ENCODE measurements at places on chromosomes 13 and 19.
A peak's percentile ranks its signal among the peaks of the same experiment; 100 is the strongest.

GRCh38 chr19:45529420-45529785, 22.1 kb downstream of the VASP start:
- no peak for DNase-seq

DNA sequence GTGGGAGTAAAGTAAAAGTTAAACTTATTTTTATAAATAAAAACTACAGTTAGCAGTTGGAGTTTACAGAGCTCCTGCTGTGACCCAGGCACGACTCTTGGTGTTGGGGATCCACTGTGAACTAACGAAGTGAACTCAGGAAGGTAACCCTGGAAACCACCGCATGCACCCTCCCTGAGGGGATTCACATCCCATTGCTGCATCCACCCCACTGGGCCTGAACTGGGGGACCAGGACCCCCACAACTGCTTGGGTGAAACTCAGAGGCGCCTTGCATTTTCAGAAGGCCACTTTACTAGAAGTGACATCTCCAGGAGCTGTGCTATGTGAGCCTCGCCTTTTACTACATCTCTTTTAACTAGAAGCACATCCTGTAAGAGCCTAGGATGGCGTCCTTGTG, 166.4 kb downstream of the TEX29 start:
- DNase-seq, result no peak

DNA sequence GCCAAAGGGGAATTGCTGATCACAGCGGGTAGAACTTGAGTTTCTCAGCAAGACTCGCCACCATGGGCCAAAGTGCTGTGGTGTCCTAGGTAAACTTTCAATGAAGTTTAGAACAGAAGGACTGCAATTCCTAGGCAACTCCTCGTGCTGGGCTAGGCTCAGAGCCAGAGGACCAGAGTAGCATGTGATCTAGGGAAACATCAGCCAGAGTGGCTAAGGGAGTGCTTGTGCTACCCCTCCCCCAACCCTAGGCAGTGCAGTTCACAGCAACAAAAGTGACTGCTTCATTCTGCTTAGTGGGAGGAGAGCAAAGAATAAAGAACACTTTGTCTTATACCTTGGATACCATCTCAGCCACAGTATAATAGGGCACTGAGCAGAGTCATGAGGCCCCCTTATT, 1658.6 kb upstream of the MIR17HG start:
- no peak for DNase-seq

- DNase-seq, result no peak
Measured at GRCh38 chr13:109516186-109516585, 270.2 kb downstream of the IRS2 start.

- peak; percentile 54 for DNase-seq
Measured at GRCh38 chr13:26257049-26257448, 3.1 kb downstream of the CDK8 start.

DNA sequence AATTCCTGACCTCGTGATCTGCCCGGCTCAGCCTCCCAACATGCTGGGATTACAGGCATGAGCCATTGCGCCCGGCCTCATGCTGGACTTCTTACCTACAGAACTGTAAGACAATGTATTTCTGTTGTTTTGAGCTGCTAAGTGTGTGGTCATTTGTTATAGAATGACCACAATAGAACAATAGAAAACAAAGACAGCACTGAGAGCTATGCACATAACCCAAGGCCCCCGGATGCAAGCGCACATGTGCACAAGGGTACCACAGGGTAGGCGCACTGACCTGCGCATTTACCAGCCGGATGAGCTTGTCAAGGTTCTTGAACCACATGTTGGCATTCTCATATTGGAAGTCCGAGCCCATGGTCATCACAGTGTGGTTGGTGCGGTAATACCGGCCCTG, 5.6 kb downstream of the MAN2B1 start:
- no peak for DNase-seq

DNA sequence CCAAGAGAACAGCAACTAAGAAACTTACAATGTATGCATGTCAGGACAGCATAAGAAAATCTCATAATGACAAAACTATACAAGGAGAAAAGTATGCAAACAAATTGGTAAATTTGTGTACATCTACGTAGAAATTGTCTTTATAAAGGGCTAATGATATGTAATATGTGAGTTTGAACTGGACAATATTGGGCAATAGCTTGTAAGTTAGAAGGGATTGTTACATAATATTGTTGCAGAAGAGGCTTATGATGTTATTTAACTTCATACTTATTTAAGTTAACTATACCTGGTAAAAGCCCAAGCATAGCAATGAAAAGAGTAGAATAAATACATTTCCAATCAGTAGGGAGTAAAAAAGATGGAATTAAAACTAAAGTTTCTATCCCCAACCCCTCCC, 134.0 kb downstream of the MAB21L1 start:
- DNase-seq, result no peak

- no peak for DNase-seq
Measured at GRCh38 chr19:19447536-19448237, 42.2 kb downstream of the GATAD2A start.

- no peak for DNase-seq
Measured at GRCh38 chr13:100495455-100495854, 93.1 kb downstream of the GGACT start.

DNA sequence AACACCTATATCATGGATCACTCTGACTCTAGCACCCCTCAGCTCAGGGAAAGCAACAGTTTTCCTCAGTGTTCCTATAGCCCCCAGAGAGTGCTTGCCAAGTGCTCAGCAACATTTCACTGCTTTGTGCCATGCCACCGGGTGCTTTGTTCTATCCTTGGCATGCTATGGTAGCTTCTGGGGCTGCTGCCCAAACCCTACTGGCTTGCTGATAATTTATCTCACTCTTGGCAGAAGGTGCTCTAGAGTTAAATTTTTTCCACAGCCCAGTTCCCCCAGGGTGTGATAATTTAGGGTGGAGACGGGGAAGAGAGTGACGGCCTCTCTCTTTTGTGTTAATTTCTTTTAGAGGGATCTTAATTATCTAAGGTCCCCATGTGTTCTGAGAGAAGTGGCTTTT, 12.6 kb upstream of the CSNK1A1L start:
- no peak for DNase-seq

DNA sequence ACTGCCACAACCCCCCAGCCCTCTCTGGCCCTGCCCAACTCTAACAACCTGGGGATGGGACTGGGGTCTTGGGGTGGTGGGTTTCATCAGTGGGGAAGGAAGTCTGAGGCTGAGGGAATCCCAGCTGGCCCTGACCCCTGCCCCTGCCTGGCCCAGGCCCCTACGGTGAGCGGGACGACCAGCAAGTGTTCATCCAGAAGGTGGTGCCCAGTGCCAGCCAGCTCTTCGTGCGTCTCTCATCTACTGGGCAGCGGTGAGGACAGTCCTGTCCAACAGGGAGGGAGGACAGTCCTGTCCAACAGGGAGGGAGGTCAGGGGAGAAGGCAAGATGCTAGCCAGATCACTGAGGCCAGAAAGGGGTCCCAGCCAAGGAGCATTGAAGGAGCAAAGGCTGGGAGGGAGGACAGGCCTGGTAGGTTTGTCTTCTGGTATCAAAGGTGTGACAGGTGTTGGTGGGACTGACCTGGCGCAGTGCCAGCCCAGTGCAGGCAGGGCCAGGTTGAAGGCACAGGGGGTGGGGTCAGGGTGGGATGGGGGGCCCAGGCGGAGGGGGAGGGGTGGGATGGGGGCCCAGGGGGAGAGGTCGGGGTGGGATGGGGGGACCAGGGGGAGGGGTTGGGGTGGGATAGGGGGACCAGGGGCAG, 12.1 kb upstream of the LTBP4 start:
- DNase-seq, result no peak

DNA sequence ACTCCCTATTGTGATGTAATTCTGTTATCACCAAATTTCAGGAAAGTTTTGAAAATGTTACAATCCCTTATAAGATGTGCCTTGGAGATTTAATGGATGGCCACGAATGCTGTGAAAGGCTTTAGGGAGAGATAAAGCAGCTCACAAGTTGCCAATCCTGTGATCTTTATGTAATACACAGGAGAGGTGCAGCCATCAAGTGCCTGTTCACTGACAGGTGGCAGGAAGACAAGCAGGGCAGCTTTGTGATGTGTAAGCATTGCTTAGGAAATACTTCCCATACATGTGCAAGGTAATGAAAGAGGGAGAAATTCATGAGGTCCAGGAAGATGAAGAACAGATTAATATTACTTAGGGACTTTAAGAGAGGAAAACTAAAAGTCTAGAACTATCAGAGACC, 628.8 kb downstream of the SLITRK6 start:
- DNase-seq, result no peak

GRCh38 chr19:35449359-35450043, 1.4 kb downstream of the FFAR2 start:
- DNase-seq, result no peak

- DNase-seq, result no peak
Measured at GRCh38 chr13:102000764-102001163, 401.1 kb downstream of the FGF14 start.

DNA sequence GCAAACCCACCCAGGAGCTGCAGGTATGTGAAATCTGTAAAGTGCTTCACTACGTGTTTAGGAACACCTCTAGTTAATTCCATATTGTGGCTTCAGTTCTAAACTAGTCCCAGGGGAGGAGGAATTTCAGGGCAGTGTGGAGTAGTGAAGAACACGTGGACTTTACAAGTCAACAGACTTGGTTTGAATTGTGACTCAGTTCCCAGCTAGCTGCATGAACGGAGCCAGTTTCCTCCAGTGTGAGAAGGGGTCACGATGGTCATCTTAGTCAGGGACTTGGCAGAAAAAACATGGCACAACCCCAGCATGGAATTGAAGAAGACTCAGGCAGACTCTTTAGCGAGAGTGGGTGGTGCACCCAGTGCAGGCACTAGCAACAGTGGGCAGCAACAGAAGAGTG, 175.7 kb upstream of the UBL3 start:
- no peak for DNase-seq

- peak; percentile 95 for DNase-seq
Measured at GRCh38 chr19:1668486-1669270, 16.3 kb upstream of the TCF3 start.

- DNase-seq, result no peak
Measured at GRCh38 chr13:106917024-106917571, 349.2 kb upstream of the ARGLU1 start.

- DNase-seq, result no peak
Measured at GRCh38 chr13:92609376-92609775, 617.2 kb upstream of the GPC6 start.

DNA sequence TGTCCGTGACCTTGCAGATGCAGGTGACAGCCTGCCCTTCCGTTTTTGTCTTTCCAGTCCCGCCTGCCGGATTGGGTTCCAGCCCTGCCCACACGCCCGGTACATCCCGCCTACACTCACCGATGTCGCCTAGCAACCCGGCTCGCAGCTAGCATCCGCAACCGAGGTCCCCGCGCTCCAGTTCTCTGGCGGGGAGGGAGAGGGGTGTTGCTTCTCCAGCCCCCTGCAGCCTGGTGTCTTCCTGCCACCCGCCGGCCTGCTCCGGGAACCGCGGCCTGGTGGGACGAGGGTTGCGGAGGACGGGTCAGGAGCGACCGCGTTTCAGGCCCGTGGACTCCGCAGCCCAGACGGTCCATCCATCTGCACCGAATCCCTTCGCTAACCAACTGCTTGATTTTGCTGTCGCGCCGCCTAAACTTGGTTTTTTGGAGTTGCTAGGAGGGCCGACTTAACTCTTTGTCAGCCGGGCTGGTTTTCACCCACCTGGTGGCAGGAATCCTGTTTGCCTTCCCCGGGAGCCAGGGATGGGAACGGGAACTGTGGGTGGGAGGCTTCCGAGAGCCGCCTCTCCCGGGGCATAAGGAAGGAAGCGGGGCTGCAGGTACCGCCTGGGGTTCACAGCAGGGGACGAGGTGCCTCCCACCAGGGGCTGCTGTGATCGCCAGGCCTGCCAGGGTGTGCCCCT, 15.4 kb upstream of the MATK start:
- DNase-seq, result no peak

GRCh38 chr13:43085545-43085944, 62.2 kb downstream of the DNAJC15 start:
- peak; percentile 74 for DNase-seq

DNA sequence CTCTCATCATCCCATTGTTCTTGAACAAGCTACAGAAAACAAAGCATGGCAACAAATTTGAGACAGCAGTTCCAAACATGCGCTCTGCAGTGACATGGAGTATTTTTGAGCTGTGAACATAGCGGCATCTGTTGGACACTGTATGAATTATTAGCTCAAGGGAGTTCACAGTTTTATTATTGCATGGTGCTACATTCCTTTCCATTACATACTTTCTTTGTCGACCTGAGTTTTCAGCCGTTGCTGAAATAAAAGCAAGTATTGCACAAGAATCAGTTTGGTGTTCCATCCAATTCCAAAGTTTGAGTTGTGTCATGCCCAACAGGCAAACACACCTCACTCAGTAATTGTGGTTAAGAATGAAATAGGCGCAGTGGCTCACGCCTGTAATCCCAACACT, 30.1 kb upstream of the METTL21C start:
- DNase-seq, result peak; percentile 75

DNA sequence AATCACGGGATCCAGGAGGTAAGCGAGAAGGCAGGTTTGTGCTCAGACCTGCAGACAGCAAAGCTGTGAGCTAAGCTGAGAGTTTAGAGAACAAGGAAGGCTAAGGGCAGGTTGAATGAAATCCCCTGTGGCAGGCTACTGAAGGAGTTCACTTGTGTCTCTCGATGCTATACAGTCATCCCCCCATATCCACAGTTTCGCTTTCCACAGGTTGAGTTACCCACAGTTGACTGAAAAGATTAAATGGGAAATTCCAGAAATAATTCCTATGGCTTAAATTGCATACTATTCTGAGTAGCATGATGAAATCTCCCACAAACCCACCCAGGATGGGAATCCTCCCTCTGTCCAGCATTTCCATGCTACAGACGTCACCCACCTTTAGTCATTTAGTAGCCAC, 49.6 kb downstream of the ABCC4 start:
- DNase-seq, result no peak

DNA sequence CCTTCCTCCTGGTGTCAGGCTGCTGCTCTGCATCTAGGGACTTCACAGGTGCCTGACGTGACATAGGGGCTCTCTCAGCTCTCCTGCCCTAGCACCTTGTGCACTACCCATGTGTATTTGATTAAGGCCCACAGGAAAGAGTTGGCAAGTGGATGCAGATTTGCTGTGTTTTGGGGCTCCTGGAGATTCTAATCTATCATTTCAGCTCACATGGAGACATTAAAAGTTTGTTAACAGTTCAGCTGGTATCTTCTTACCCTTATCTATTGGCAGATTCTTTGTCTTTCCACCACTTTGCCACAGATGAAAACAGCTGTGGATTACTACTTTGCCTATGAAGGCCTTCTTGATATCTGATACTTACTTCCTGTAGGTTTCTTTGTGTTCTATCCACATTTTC, 41.9 kb downstream of the WASF3 start:
- DNase-seq, result no peak

DNA sequence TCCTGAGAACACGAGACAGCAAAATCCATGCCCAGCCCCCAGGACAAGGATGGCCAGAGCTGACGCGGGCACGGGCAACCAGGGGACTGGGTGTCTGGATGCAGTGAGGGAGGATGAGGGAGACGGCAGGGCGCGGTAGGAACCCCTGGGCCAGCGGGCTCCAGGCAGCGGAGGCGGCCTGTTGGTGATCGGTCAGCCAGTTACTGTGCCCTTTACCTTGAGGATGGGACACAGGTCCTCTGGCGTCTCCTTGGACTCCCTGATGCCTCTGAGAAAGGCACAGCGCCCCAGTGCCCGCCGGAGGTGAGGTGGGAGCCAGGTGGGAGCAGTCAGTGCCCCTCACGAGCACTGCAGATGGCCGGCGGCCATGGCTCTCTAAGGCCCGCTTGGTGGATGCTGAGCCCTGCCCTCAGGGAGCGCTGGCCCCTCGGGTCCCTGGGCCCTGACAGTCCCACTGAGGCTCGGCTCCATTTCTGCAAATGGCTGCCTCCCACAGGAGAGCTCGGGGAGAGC, 31.2 kb downstream of the C13orf46 start:
- DNase-seq, result no peak

- DNase-seq, result peak; percentile 80
Measured at GRCh38 chr19:18194554-18195238, 1.7 kb downstream of the MPV17L2 start.

Measured in Karpas-422 (cell line).